ENCODE measurements at places on chromosomes 13 and 19.

DNA sequence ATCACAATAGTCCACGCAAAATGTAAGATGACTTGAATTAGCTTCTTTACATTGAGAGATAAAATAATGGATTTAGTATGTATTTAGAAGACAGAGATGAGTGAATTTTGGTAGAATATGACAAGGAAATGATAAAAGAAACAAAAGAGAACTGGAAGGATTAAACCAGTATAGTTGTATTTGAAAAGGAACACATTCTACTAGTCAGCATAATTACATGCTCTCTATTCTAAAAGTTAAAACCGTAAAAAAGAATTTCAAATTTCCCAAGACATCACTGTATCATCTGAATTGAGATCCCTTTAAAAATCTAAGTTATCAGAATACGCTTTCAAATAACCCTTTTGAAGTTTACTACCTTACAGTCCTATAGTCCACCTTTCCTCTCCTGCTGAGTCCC is 1156.7 kb upstream of the PCDH9 start:
- no peak for DNase-seq

DNA sequence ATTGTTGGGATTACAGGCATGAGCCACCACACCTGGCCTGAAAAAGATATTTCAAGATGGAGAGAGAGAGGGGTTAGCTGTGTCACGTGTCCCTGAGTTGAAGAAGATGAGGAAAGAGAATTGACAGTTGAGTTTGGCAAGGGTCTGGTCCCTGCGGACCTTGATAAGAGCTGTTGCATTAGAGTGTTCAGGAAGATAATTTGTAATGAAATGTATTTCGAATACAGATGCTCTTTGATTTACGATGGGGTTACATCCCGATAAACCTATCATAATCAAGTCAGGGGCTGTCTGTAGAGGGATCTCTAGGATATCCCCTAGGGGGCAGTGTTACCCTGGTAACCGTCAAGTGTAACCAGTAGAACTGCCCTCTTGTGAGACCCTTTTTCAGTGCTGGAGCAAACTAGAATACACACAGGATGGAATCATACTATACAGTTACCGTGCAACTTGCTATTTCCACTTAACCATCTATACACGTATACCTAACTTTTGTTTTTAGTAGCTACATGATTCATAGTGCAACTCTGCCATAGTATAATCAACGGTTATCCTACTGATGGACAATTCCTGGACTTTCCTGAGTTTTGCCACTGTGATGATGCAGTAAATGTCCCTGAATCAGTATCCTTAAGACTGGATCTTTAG is 1.5 kb upstream of the ELOF1 start:
- no peak for DNase-seq

- no peak for DNase-seq
Observed at GRCh38 chr19:13109361-13110098, 6.9 kb upstream of the LYL1 start.

- peak; percentile 66 for DNase-seq
Observed at GRCh38 chr13:79749984-79750551, 269.1 kb downstream of the NDFIP2 start.

- no peak for DNase-seq
Observed at GRCh38 chr13:34040863-34041262, 222.9 kb downstream of the RFC3 start.

GRCh38 chr13:98317573-98318171 is 140.6 kb upstream of the RNF113B start:
- DNase-seq: no peak

- no peak for DNase-seq
Observed at GRCh38 chr13:42401376-42401775, 129.4 kb downstream of the AKAP11 start.

- DNase-seq: no peak
Observed at GRCh38 chr19:45451131-45451849, 16.5 kb upstream of the FOSB start.

- DNase-seq: no peak
Observed at GRCh38 chr13:99955107-99955746, 16.3 kb downstream of the ZIC5 start.

GRCh38 chr19:9058905-9059667 is 27.8 kb upstream of the OR1M1 start:
- DNase-seq: no peak

GRCh38 chr13:44833139-44833538 is 156.1 kb downstream of the NUFIP1 start:
- no peak for DNase-seq

GRCh38 chr13:80010846-80011245 is 330.1 kb downstream of the SPRY2 start:
- DNase-seq: no peak

DNA sequence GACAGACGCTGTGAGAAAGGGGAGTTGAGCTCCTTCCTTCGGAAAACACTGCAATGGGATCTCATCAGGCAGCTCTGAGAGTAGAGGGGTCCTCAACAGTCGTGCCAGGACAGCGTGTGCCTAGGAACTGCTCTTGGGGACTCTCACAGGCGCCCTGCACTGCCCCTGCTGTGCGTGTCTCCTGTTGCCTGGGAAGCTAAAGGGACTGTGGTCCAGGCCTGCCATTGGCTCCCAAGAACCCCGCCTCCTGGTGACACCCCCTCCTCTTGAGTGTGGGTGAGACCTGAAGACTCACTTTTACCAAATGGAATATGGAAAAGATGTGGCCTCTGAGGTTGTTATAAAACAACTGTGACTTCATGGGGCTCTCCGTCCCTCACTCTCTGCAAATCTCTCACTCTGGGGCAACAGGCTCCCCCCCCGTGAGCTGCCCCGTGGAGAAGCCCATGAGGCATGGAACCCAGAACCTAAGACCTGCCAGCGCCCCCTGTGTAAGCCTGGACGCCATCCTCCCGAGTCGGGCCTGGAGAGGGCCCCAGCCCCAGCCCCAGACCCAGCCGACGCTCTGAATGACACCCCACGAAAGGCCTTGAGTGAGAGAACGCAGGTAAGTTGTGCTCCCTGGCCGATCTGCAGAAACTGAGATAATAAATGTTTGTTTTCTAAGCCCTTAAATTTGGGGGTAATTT is 302.7 kb downstream of the FGF9 start:
- DNase-seq: no peak

GRCh38 chr19:1979017-1979416 is 36.5 kb downstream of the BTBD2 start:
- peak; percentile 38 for DNase-seq

DNA sequence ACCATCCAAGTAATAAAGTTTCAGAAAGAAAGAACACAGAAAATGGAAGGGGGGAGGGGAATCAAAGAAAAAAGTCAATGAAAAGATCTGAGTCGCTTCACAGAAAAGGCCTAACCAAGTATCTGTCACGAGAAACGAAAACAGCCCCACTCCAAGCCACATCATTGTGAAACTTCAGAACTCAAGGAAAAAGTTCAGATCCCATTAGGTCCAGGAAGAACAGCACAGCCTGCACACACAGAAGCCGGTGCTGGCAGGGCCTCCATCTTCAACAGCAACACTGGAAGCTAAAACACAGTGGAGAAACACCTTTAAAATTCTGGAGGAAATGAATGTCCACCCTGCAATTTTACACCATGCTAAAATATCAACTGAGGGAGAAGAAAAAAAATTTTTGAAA is 8.0 kb downstream of the STK24 start:
- DNase-seq: no peak

- DNase-seq: no peak
Observed at GRCh38 chr19:38045554-38046253, 138.7 kb downstream of the SIPA1L3 start.

DNA sequence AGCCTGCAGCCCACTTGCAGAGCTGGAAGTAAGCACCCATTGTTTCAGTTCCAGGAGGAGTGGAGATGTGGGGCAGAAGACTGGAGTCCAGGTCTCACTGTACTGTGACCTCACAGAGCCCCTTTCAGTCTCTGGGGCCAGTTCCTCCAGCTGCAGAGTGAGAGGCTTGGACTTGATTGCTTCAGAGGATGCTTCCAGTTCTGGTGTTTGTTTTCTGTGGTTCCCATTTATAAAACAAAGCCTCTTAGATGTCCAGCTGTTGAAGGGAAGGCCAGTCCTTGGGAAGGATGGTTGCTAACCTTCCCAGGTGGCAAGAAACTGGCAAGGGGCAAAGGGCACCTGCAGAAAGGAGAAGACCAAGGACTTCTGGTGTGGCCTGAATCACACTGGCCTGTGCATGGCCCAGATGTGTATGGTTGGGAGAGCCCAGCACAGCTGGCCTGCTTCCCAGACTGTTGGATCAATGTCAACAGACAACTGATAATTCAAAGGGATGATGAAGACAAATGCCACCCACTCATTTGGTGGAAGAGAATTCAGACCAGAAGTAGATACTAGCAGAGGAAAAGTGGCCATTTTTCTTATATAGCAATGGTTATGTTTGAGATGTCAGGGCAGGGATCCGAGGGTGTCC is 218.5 kb downstream of the ZNF536 start:
- DNase-seq: no peak

GRCh38 chr19:15276620-15277215 is 44.5 kb upstream of the EPHX3 start:
- DNase-seq: no peak

DNA sequence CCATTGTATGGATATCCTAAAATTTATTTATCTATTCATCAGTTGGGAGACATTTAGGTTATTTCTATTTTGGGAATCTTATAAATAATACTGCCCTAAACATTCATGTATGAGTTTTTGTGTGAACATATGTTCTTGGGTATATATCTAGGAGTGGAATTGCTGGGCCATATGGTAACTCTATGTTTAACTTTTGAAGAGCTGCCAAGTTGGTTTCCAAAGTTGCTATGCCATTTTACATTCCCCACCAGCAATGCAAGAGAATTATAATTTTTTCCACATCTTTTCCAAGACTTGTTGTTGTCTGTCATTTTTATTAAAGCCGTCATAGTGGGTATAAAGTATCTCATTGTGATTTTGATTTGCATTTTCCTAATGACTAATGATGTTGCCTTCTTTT is 48.2 kb upstream of the CALM3 start:
- no peak for DNase-seq

DNA sequence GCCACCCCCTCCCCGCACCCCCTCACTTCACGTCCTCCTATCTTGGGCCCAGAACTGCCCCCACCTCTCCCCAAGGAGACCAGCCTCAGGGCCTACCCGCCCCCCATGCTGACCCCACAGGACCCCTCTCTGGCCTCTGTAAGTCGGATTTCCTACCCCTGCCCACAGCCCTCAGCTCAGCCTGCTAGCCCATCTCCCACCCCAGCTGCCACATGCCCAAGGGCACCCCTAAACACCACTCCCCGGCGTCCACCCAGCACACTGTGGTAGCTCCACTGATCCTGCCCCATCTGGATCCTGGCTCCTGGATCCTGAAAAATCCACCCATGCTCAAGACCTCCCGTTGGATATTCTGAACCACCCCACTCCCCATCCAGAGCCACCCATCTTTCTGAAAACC is 805 bp downstream of the EVI5L start:
- no peak for DNase-seq

- DNase-seq: no peak
Observed at GRCh38 chr13:36706755-36707154, 32.9 kb downstream of the SERTM1 start.

- DNase-seq: no peak
Observed at GRCh38 chr13:29722415-29722814, 126.9 kb upstream of the SLC7A1 start.

- DNase-seq: no peak
Observed at GRCh38 chr13:74562381-74562780, 428.2 kb upstream of the KLF12 start.

DNA sequence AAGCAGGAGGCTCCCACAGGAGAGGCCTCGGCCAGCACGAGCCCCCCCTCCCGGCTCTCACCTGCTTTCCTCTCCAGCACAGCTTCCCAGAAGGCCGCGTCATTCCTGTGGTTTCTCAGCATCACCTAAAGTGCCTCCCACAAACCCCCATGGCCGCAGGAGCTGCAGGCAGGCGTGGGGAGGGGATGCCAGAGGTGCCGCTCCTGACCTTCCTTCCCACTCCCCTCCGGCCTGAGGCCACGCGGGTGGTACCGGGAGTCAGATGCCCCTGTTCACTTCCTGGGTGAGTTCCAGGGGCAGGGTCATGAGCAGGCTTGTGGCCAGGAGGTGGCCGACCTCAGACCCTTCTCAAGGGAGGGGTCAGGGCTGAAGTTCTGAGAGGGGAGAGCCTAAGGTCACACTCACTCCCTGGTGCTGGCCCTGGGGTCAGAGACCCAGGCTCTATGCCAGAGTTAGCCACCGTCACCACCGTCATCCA is 14.4 kb upstream of the NPAS1 start:
- DNase-seq: no peak

- peak; percentile 75 for DNase-seq
Observed at GRCh38 chr19:18194554-18195238, 1.7 kb downstream of the MPV17L2 start.

DNA sequence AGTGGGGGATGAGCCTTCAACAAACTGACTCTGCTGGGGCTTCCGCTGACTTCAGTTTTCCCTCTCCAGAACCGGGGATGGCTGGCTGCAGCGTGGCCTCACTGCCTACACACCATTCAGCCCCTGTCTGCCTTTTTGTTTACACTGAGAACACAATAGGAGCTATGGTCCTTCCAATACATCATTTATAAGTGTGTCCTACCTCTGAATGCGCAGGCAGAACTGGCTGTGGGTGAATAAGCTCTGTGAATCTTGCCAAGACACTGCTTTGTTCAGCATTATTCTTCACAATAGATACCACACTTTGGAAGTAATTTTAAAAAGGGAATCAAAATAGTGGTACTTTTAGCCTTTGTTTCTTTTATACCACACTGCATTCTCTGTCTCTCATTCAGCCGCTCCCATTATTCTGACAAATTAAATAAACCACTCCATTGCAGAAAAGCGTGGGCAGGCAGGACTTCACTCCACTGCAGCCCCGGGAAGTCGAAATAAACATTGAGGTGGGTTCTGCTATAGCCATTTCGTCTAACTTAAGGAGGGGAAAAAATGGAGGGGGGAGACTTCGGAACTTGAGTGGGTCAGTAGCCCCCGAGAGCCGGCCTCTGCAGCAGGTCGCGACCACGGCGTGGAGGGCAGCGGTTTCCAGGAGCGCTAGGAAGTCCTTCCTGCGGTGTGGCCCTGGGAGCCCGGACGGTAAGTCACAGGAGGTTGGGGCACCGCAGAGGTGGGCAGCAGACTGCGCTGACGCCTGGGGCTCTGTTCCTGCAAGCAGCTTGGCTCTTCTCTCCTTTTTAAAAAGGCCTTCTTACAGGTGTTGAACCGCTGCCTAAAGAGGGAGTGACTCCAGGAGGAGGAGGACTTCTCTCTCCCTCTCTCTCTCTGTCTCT is 94.8 kb upstream of the SOX1 start:
- no peak for DNase-seq

- no peak for DNase-seq
Observed at GRCh38 chr13:102724923-102725322, 30.1 kb upstream of the METTL21C start.
